Adipose tissue (tissue), 3 donors: ENCODE measurements at places on chromosomes 12 and 14. TPM values are rescaled to one million over a fixed set of nuclear protein-coding genes. Genes with fewer than 3 reads are reported as not detected.

BLOC1S1 gene
- 103 TPM for polyA plus RNA-seq

PAPLN gene
- polyA plus RNA-seq: 9.3 TPM

ZNF705A gene
- not detected for polyA plus RNA-seq

CPM gene
- 81.3 TPM for polyA plus RNA-seq

SRRM4 gene
- polyA plus RNA-seq: not detected

CRACR2A gene
- polyA plus RNA-seq: 1.2 TPM

SERPINA5 gene
- 65.2 TPM for polyA plus RNA-seq

RIMKLB gene
- polyA plus RNA-seq: 45.7 TPM

TAS2R10 gene
- not detected for polyA plus RNA-seq

DBX2 gene
- polyA plus RNA-seq: 0.30 TPM

CLEC9A gene
- not detected for polyA plus RNA-seq

SYNDIG1L gene
- polyA plus RNA-seq: 0.10 TPM

BICDL1 gene
- polyA plus RNA-seq: 7.4 TPM

RFX4 gene
- polyA plus RNA-seq: 0.14 TPM

TCTN2 gene
- 3.4 TPM for polyA plus RNA-seq

LRRC10 gene
- not detected for polyA plus RNA-seq

FZD10 gene
- 0.76 TPM for polyA plus RNA-seq

HRK gene
- 0.03 TPM for polyA plus RNA-seq

LTBP2 gene
- 18.4 TPM for polyA plus RNA-seq

LPCAT3 gene
- 43.0 TPM for polyA plus RNA-seq

ANKRD33 gene
- polyA plus RNA-seq: 0.03 TPM

PPP1R36 gene
- 0.89 TPM for polyA plus RNA-seq

KCNMB4 gene
- polyA plus RNA-seq: 1.1 TPM

DNAJC22 gene
- polyA plus RNA-seq: 0.22 TPM

FITM1 gene
- polyA plus RNA-seq: 4.6 TPM

VWF gene
- polyA plus RNA-seq: 243 TPM

P2RX2 gene
- polyA plus RNA-seq: 1.5 TPM

GLT1D1 gene
- polyA plus RNA-seq: 7.0 TPM

DAO gene
- not detected for polyA plus RNA-seq

TMEM106C gene
- polyA plus RNA-seq: 52.5 TPM

PTPN21 gene
- polyA plus RNA-seq: 8.3 TPM

SCN8A gene
- polyA plus RNA-seq: 0.12 TPM

DUSP16 gene
- 7.6 TPM for polyA plus RNA-seq

NGB gene
- polyA plus RNA-seq: 0.14 TPM

TCL1A gene
- polyA plus RNA-seq: 1.4 TPM

PLEKHD1 gene
- polyA plus RNA-seq: 0.06 TPM

SLC6A12 gene
- 0.34 TPM for polyA plus RNA-seq

RBP5 gene
- polyA plus RNA-seq: 2.5 TPM

SLC16A7 gene
- polyA plus RNA-seq: 3.3 TPM

RHEBL1 gene
- polyA plus RNA-seq: 0.53 TPM

APOF gene
- not detected for polyA plus RNA-seq

P3H3 gene
- polyA plus RNA-seq: 5.4 TPM

RPGRIP1 gene
- 0.15 TPM for polyA plus RNA-seq

CDKN3 gene
- 6.1 TPM for polyA plus RNA-seq

ARHGEF40 gene
- polyA plus RNA-seq: 67.2 TPM

RERG gene
- 23.1 TPM for polyA plus RNA-seq

PPP4R3A gene
- polyA plus RNA-seq: 50.9 TPM

CDC42BPB gene
- polyA plus RNA-seq: 39.0 TPM

KRT3 gene
- not detected for polyA plus RNA-seq

CLEC4D gene
- polyA plus RNA-seq: 2.9 TPM

BATF gene
- polyA plus RNA-seq: 17.2 TPM

KRT8 gene
- polyA plus RNA-seq: 46.2 TPM

CREBL2 gene
- 24.9 TPM for polyA plus RNA-seq

TAS2R14 gene
- not detected for polyA plus RNA-seq

FLRT2 gene
- 2.8 TPM for polyA plus RNA-seq

GPR84 gene
- polyA plus RNA-seq: 0.24 TPM
